ENCODE measurements at places on chromosomes 16 and 17.

DNA sequence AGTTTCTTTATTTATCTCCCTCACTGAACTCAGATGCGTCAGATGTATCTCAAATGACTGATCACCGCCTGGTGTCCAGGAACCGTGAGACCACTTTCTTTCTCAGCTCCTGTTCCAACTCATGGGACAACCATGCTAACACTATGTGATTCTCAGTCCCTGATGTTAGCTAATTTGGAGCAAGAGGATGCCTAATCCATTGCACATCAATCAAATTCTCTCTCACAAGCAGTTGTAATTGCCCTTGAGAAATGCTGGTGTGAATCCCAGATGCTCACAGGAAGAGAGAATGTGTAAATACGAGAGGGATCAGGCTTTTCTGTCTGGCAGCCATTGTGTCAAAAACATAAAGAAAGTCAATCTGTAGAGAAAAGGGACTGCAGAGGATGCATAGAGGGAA is 134.9 kb downstream of the WSCD1 start:
- ATAC-seq = no peak

DNA sequence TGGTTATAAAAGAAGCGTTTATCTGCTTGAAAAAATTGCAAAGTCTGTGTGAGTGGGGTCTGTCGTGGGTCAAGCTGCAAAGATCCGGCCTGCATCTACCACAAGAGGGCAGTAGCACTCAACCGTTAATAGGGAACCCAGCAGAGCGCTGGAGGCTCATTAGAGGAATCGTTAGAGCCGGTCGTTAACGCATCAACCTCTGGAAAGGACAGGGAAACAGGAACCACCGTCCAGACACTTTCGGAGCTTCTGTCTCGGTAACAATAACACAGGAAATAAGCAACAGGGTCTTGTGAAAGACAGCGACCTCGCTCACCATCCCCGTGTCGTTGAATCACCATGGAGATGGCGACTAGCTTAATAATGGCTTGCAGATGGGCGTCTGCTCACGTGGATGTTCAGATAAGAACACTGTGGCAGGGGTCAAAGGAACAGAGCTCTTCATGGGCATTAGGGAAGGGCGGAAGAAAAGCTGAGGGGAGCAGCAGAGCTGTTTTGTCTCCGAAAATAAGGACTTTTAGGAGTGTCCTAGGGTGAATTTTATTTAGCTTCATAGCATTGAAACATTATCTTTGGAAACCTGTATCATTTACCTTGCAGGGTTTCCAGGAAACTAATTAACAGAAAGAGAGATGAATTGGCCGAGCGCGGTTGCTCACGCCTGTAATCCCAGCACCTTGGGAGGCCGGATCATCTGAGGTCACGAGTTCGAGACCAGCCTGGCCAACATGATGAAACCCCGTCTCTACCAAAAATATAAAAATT is 11.9 kb upstream of the NSRP1 start:
- ATAC-seq = peak; percentile 94

DNA sequence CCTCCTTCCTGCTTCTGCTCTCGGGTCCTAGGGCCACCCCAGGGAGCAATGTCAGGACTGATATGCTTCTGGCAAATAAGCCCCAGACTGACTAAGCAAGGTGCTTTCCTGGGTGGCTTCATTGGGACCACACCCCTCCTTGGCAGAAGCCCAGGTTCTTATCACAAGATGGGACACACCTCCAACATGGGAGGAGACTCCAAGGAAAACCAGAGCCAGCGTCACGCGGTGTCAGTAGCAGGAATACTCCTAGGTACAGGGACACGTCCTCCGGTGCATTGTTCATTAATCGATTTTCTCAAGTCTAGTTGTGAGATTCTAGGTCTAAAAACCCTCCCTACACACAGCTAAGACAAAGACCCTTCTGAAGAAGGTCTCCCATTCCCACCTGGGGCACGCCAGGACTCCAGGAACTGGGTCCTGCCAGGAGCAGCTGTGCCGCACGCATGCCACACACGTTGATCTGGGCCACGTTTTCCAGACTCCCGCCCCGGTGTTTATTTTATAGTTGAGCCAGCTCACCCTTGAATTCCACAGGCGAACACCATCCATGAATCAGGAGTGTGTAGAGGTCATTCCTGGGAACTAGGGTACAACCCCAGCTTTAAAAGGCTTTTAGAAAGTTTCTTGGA is 30.8 kb downstream of the FA2H start:
- peak; percentile 23 for ATAC-seq

- peak; percentile 86 for ATAC-seq
Measured at GRCh38 chr17:72120642-72121163, at the start of gene SOX9. Gene SOX9, plus strand, starts transcription at chr17:72121020. Its CDS starts 372 bp downstream, at chr17:72121392.

GRCh38 chr16:85564277-85565051 is 48.7 kb upstream of the GSE1 start:
- ATAC-seq = no peak

DNA sequence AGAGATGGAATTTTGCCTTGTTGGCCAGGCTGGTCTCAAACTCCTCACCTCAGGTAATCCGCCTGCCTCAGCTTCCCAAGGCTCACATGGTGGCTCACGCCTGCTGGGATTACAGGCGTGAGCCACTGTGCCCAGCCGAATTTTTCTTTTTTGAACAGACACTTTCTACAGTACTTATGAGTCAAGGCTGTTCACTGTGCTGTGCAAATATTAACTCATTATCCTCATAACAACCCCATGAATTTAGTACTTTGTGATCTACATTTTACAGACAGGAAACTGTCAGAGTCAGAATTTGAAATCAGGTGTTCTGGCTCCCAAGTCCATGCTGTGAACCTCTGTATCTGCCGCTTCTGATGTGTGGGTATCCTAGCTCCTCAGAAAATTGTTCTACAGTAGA is 25.7 kb upstream of the RASL10B start:
- ATAC-seq = no peak

DNA sequence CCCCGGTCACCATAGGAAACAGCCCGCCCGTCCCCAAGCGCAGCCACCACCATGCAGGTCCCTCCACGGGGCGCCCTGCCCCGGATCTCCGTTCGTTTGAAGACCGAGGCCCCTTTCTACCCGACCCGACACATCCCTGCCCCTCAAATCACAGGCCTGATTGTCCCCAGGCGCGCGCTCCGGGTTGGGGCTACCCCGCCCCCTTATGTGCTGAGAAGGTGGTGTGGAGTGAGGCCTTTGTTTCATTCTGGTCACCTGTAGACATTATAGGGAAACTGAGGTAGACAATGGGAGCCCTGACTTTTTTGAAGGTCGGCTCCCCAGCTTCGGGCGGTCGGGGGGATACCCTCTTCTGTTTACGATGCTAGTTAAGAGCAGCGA is 763 bp upstream of the ACTG1 start:
- peak; percentile 34 for ATAC-seq

GRCh38 chr17:65123757-65124675 is 13.2 kb upstream of the RGS9 start:
- no peak for ATAC-seq

- ATAC-seq = no peak
Measured at GRCh38 chr17:19554393-19554792, 20.7 kb downstream of the SLC47A1 start.

DNA sequence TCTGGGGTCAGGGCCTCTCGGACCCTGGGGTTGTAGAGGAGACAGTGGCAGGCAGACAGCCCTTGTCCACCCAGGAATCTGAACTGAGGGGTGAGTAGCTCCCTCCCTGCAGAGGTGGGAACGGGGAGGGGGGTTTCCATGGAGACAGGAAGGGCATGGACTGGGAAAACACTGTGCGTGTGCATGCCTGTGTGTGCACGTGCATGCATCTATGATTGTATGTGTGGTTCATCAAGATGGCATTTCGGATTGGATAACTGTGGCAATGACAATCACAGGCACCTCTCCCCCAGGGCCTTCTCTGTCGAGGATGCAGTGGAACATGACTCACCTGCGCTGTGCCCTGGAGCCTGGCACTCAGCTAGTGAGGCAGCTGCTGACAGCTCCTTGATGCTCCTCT is 6.1 kb upstream of the CD300C start:
- no peak for ATAC-seq

DNA sequence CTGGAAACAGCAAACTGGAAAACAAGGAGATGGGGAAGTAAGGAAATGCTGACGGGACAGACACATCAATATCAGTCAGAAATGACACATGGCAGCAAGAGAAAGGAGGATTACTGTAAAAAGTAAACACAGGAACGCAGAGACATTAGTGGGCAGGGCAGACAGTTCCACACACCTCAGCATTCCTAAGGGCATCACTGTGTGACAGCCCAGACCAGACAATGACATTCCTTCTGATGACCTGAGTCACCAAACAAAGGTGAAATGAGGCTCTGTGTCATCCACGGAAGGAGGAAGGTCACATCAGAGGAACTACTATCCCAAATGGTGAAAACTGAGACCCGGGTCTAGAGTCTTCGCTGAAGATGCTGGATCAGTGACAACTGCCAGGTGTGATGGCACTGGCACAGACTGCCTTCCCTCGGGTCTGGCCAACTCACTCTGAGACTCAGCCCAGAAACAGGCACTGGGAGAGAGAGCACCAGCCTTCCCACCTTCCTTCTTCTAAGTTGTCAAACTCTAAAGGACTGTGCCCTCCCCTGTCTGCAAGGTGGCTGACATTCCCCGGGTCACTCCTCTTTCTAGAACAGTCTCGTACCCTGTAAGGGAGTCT is 36.7 kb downstream of the TK2 start:
- ATAC-seq = no peak

DNA sequence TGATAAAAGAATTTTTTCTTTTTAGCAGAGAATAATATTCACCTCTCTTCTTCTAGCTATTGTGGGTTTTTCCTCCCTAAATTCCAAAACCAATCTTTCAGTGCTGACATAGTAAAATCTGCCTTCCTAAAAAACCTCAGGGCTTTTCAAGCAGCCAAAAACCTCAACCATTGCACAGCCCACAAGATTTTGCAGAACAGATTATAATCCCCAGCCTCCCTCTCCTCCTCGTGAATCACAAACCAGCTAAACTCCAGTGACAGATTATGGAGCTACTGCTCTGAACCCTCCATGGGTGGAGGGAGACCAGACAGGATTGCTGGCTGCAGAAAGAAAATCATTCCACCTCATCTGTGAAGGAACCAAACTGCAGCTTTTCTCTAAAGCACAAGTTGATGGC is 341.6 kb downstream of the SOX9 start:
- no peak for ATAC-seq

DNA sequence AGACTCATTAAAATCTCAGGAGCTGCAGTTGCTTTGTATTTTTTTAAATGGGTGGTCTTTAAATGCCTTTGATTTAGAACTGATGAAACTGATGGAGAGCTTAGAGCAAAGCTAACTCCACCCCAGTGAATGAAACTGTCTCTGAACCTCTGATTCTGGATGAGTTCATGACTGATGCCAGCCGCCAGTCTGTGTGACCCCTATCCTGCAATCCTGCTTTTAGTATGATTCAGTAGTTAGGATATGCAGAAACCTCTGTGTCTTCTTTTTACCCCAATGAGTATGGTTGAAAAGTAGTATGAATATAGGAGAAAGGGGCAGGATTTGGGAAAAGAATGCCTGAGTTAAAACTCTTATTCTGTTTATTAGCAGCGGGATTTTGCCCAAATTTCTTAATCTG is 12.3 kb upstream of the SALL1 start:
- no peak for ATAC-seq

DNA sequence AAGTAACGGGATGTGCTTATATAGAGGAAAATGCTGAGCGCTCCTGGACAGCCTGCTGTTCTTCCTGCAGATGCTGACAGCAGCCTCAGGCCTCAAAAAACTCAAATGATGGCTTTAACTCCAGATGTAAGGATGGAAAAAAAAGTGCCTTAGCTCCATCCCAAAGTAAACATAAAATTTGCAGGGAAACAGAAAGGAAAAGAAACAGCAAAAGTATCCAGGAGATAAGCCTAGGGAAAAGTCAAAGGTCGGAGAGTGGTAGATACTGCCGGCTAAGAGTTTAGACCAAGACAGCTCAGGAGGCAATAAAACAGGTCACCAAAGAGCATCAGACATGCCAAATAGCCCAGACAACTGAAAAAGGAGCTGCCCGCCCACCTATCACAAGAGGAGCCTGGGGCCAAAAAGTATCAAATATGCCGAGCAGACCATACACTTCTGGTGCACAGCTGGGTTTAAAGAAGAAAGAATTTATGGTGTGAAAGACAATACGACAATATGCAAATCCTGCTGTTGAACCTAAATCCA is 6.9 kb downstream of the KRT31 start:
- no peak for ATAC-seq
